Fibroblast of lung (primary cell): ENCODE measurements at places on chromosomes 6 and 20.

DNA sequence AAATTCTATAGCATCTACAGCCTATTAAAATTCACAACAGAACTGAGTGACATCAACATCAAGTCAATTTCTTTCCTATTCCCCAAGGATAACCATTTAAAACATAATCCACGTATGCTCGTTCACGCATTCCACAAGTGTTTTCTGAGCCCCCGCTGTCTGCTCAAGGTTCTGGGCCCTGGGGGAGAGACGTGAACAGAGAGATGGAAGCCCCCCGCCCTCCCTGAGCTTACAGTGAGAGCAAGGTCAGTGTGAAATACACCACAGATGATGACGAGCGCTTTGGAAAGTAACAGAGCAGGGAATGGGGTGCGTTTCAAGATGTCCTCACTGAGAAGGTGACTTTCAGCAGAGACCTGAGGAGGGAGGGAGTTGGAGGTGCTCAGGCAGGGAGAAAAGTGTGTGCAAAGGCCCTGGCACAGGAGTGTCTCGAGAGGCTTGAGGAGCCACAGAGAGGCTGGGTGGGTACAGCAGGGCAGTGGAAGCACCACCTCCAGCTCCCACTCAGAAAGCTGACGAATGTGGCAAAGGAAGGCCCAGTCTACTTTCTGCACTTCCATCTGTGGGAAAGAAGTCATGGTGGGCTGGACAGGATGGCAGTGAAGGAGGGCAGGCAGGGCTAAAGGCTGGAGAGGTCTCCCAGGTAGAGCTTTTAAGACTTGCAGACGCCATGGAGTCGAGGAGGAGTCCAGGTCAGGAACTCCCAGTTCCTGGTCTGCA lies 88.3 kb downstream of the DLL1 start:
- DNase-seq = no peak

DNA sequence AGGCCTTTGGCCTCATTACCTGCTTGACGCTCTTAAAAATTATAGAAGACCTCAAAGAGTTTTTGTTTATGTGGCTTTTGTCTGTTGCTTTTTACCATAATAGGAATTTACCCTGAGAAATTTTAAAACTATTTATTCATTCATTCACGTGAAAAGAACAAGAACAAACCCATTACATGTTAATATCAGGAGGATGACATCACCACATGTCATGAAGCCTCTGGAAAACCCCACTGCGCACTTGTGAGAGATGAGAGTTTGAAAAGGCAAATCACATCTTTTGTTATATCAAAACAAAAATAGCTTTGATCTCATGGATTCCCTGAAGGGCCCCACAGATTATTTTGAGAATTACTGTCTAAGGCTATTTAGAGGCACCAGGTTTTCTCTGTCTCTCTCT lies 61.3 kb upstream of the EYA2 start:
- no peak for DNase-seq

- no peak for DNase-seq
Measured at GRCh38 chr20:23602699-23603098, 3.0 kb downstream of the CST9 start.

DNA sequence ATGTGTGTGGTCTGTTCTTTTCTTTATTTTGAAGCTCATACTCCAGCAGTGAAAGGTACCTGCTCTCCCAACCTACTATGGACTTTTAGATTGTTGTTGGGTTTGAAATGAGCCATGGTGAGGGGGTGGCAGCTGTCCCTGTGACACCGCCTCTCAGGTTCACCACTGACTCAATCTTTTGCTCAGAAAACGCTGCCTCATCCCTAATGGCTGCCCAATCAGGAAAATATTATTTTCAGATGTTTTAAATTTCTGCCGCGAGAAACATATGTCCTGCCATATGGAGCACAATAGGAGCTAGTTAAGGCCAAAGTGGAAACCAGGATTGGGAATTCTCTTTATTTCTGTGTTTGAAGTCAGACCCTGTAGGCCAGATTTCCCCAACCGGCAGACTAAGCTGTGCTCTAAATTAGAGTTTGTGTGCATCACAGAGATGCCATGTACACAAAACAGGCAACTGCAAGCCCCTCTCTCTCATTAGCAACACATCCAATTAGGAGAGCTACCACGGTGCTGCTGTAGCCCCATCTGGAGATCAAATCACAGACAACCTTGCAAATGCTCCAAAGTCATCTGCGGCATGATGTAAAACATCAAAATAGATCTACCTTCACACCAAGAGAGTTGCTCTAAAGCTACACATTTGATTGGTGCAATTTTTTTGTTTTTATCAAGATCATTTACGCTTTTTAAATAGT lies 144.1 kb upstream of the BACH2 start:
- DNase-seq = no peak

GRCh38 chr6:105587349-105588122 lies 184.7 kb upstream of the PREP start:
- DNase-seq = peak; percentile 94

DNA sequence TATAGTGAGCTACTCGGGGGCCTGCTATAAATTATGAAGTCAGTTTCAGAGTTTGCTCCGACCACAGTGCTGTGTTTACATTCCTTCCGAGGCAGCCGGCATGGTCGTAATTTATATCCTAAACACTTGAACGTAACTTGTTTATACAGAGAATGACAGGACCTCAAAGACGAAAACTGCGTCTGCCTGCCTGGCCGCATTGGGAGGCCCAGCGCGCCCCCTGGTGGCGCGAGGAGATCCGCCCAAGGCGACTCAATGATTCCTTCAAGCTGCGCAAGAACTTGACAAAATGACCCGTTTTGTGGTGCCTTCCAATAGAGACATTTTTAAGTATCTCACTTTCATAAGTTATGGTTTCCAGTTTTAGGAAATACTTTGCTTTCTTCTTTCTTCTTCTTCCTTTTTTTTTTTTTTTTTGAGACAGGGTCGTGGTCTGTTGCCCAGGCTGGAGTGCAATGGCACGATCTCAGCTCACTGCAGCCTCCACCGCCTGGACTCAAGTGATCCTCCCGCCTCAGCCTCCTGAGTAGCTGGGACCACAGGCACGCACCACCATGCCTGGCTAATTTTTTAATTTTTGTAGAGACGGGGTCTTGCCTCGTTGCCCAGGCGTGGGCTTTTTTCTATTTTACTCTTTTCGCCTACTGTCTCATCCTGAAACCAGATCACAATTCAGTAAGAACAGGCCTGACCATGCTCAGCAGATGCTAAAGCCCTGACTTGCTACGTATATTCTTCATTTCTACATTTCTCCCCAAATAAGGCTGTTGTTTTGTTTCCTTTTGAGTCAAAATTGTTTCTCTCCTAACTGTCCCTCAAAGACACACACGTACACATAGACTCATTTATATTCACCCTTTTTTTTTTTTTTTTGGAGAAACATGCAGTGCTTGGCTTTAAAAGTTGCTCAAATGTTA lies 7.8 kb downstream of the FOXF2 start:
- DNase-seq = peak; percentile 48
